CD4-positive, alpha-beta T cell treated with Interleukin-21 for 1 hour (primary cell): ENCODE measurements at places on chromosomes 4 and X.

GRCh38 chrX:139596068-139596467 is 65.5 kb downstream of the F9 start:
- no peak for DNase-seq

DNA sequence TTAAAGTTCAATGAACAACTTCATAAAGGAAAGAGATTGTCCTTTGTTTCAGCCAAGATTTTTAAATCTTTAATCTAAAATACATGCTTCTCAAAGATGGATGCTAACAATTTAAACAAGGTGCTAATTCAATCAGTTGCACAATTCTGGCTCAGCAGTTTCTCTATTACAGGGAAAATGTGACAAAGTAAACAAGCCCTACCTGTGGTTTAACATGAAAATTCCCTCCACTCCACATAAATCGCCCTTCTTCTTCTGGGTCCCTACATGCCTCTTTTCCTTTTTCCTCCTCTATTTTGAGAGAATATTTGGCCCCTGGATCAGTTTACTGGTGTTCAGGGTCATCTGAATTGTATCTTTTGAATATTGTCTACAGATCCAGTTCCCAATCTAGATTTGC is 80.6 kb downstream of the FRYL start:
- no peak for DNase-seq

- no peak for DNase-seq
Measured at GRCh38 chr4:4555916-4556315, 14.1 kb upstream of the STX18 start.

DNA sequence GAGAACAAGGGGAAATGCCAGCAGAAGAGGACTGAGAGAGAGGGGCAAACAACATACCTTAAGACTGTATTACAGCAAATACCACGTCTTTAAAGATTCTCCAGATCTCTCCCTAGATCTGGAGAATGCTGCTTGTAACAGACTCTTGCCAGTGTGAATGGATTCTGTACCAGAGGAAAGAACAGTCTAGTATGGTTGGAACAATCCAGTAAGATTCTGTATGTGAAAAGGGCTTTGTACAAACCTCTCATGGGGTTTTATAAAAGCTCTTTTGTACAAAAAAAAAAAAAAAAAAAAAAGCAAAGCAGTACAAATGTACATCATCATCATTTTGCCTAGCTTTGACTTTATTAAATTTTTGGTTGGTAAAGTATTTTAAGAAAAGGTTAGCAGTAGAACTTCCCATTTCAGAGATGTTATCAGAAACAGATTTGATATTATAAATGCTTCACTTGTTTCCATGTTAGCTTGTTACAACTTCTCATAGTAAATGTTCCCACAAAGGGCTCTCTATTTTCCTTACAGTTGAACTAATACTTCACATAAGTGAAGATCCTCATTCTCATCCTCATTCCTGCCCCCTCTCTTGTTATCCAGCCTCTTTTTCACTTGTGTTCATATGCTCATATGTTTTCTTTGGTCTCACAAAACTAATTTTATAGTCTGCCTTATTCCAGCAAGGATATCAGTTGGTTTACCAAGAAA is 144.2 kb downstream of the EDA start:
- DNase-seq = no peak

- DNase-seq = no peak
Measured at GRCh38 chr4:112185334-112185733, 40.1 kb downstream of the FAM241A start.

DNA sequence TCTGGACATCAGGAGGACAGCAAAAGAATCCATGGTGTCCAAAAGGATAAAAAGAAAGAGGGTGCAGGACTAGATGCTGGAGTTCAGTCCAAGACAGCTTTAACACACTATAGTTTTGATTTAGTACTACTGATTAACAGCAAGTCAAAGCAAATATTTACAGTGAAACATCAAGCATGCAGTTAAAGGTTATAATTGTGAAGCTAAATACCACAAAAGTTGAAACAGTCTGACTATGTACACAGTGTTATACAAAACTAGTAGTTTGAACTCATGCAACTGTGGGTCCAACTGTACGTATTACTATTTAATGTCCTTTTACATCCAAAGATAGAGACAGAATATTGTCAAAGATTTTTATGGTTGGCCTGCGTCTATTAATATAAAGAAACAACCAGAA is 57.6 kb downstream of the CHIC2 start:
- DNase-seq = no peak

- DNase-seq = no peak
Measured at GRCh38 chr4:28730304-28730703, 1869.7 kb downstream of the STIM2 start.

GRCh38 chr4:13615161-13615560 is 12.4 kb downstream of the BOD1L1 start:
- DNase-seq = no peak

DNA sequence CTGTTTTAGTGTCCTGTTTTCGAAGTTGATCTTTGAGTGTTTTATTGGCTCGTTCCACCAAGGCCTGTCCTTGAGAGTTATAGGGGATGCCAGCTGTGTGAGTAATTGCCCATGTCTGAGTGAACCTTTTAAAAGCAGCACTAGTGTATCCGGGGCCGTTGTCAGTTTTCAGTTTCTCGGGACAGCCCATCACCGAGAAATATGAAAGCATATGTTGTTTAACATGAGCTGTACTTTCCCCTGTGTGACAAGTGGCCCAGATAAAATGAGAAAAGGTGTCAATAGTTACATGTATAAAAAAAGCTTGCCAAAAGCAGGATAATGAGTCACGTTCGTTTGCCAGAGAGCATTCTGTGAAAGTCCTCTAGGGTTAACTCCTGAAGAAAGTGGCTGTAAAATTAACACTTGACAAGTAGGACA is 48.6 kb upstream of the RASSF6 start:
- DNase-seq = no peak

DNA sequence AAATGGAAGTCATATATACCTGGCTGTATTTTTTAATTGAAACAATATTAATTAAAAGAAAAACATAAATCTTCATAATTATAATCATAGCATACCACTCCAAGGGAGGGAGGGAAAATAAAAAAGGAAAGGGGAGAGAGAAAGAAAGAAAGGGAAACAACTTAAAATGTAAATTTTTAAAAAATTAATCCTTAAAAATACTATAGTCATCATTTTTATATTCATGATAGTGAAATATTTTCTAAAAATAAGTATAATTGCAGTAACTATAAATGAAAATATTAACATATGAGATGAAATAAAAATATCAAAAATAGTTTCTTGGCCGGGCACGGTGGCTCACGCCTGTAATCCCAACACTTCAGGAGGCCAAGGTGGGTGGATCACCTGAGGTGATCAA is 59.2 kb downstream of the DDX60L start:
- no peak for DNase-seq

DNA sequence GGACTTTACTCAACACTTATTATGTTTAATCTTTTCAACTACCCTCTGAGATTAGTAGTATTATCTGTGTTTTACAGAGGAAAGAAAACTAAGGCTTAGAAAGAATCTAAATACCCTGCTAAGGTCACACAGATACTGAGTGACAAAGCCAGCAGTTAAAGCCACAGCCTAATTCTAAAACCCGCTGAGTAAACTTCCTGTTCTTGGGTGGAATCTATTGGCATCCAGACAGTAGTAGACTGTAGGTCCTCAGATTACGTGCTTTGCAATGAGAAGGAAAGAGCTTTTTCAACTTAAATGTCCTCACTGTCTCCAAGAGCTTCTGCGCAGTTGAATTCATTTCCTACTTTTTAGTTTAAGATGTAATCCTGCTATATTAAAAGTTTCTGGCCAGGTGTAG is 126.0 kb downstream of the TENM3 start:
- no peak for DNase-seq

- DNase-seq = no peak
Measured at GRCh38 chrX:121165930-121166359, 118.5 kb downstream of the GLUD2 start.

GRCh38 chr4:38495446-38495845 is 168.6 kb upstream of the KLF3 start:
- no peak for DNase-seq

- DNase-seq = no peak
Measured at GRCh38 chr4:12409507-12410190, 981.0 kb upstream of the HS3ST1 start.

- no peak for DNase-seq
Measured at GRCh38 chrX:69152417-69152841, 12.8 kb downstream of the PJA1 start.

- DNase-seq = no peak
Measured at GRCh38 chr4:34636623-34637022, 1607.7 kb downstream of the ARAP2 start.

DNA sequence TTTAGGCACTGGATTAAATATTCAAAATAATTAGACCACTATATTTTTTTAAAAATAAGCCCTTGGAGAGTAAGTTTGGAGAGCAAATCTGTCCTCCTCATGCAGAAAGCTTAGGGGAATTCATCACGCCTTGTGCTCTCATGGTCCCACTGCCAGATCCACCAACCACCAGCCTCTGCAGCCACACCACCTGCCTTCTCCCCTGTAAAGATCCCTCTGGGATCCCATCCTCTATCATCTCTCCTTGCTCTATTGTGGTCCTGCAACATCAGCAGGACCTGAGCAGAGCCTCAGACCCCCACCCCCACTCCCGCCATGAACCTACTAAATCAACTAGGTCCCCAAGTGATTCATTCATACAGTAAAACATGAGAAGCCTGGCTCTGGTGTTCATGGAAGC is 482.6 kb upstream of the GALNT7 start:
- no peak for DNase-seq

- DNase-seq = no peak
Measured at GRCh38 chr4:171812333-171812664, 905 bp upstream of the GALNTL6 start.

GRCh38 chr4:110669663-110670062 is 46.8 kb upstream of the PITX2 start:
- no peak for DNase-seq

GRCh38 chr4:6902318-6903042 is 7.1 kb upstream of the TBC1D14 start:
- no peak for DNase-seq

DNA sequence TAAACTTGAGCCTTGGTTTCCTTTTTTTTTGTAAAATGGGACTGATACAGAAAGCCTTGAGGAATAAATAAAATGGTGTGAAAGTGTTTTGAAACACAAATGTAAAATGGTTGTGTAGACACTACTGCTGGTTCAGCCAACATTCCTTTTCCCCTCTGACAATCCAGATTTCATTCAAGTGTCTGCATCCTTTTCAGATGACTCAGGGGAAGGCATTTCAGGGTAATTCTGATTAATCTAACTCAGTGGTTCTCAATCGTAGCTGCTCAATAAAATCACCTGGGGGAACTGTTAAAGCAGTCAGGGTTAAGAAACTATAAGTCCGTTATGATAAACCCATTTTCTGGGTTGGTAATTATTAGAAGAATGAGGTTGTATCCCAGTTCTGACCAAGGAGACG is 4.6 kb downstream of the ARHGAP10 start:
- no peak for DNase-seq

DNA sequence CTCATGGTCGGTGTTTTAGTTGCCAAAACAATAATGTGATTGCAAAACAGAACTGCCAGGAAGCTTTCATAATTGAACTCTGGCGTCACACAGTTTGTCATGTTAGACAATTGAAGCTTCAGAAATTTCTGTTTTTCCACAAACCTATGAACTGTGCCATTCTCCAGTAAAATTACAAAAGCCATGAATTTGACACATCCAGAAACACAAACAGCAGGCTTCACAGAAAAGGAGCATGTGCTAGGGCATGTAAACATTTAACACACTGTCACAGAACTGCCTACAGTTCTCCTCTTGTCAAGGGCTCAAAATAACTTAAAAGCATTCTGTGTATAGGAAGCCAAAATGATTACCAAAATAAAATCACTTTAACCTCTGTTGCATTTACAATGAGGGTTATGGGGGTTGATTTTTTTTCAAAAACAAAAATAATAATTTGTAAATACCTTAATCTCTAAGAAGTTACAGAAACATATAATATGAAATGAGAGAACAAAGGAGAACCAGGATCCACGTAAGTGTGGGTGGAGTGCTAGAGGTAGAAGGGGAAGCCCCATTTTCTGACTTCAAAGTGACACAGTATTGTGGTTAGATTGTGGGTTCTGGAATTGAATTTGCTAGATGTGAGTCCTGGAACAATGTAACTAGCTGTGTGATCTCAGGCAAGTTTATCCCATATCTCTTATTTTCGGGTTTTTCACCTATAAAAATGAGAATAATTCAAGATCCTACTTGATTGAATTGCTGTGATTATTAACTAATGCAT is 295.0 kb downstream of the CENPC start:
- DNase-seq = no peak

DNA sequence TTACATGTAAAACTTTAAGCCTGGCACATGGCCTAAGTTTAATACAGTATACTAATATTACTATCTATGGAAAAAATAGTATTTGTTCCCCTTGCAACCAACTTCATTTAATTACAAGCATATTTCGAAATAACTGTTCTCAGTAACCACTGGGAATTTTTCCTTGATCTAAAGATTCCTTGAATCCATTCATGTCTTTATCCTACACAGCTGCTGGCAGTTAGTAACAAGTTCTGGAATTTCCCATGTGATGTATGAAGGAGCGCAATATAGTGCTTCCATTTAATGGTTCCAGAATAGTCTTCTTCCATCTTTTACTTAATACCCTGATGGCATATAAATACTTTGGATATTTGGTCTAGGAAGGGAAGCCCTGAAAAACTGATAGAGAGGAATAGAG is 136.5 kb downstream of the AASDH start:
- no peak for DNase-seq

DNA sequence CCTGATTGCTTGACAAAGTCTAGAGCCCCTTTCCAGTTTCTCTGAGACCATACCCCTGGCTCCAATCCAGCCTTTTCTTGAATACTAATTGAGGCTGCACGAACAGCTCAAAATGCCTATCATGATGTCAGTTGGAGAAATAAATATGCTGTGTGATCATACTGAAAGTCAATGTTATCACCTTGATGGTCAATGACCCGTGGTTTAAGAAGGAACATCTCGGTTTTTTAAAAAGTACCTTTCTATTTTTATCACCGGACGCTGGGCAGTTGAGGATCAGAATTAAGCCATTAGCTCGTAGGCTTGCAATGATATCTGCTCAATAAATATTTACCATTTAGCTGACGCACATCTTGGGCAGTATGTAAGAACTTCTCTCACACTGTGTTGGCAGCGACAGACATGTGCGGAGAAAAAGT is 852 bp upstream of the WDR44 start:
- no peak for DNase-seq

GRCh38 chr4:106618956-106619355 is 250.4 kb upstream of the GIMD1 start:
- no peak for DNase-seq

DNA sequence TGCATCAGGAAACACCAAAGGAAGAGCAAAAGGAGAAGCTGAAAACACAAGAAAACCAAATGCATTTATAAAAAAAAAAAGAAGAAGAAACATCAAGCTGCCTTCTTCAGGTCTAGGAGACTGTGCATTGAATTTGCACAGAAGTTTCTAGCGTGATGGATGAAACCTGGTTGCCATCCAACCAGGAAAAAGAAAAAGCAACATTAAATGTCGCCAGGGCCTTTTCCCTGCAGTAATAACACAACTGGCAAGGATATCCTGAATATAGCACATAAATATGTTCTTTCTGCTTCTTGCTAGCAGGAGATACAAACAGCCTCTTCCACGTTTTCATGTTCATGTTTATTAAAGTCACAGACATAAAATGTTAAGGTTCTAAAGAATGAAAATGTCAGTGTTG is 60.8 kb upstream of the ZFP42 start:
- DNase-seq = no peak
